Activated naive CD4-positive, alpha-beta T cell treated with anti-CD3 and anti-CD28 coated beads, Interleukin-2, amount 50 U/mL, for 72 hours (primary cell): ENCODE measurements at places on chromosomes 5 and 9. TPM values are rescaled to one million over a fixed set of nuclear protein-coding genes. Genes with fewer than 3 reads are reported as not detected.

- no peak for DNase-seq
Observed at GRCh38 chr5:7220156-7220555, 175.8 kb upstream of the ADCY2 start.

GRCh38 chr5:41598011-41598410, 87.6 kb upstream of the PLCXD3 start:
- DNase-seq, result no peak

DNA sequence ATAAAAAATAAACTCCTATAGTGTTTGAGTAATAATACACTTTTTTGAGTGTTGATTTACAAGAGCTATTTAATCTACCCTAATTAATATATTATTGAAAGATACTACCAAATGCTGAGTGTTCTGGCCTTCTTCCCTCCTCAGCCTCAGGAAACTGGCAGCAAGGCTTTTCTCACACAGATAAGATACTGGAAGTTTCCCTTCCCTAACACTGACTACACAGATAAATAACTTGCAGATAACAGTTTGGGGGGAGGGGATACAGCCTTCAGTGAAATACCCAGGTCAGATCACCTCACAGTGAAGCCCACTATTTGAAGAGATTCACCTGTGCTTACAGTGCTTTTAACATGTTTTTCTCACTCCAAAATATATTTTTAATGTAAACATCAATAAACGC, 1.6 kb upstream of the NIPSNAP3A start:
- no peak for DNase-seq

GRCh38 chr9:133349965-133350616, 2.1 kb downstream of the RPL7A start:
- DNase-seq, result no peak

DNA sequence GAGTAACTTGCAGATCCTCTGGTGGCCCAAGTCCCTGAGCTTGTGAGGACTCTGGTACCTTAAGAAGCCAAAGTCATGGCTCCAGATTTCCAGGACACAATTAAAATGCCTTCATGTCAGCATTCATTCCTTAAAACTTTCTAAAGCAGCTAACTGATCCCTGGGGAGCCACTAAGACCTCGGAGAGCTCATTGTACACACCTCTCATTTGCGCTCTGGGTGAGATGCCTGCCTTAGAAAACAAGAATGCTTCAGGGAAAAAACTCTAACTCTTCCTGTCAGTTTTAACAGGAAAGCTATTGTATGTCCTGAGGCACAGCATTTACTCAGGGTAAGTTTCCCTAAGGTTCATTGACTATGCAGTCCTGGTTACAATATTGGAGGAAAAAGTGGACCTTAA, 285.0 kb downstream of the EFNA5 start:
- DNase-seq, result no peak

DNA sequence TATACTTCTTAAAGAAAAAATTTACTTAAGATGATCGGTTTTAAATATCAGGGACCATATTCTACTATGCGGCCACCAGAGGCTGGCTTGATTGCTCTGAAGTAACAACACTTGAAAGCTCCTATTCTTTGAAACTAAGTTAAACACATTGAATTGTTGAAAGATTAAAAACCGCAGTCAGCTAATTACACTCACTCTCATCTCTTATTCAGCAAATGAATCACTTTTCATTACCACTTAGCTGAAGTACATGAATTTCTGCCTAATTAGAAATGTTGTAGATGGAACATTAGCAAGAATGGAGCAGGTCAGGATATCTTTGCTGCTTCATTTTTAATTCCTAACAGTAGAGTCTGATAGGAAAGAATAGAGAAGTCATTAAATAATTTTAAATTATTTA, 42.3 kb downstream of the LSM11 start:
- no peak for DNase-seq

DNA sequence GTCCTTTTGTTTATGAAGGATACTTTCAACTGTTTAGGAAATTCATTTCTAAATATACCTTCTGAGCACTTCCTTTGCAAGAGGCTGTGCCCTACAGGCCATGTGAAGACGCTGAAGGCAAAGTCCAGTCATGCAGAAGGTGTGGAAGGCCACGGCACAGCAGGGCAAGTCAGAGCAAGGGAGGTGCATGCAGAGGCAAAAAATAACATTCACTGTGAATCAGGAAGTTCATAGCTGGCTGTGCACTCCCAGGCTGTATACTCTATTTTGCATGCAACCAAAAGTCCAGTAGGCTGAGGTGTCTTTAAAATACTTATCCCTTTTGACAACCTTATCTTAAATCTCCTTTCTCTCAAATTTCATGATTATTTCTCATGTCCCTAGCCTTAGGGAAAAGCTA, 50.3 kb downstream of the GNAQ start:
- no peak for DNase-seq

DNA sequence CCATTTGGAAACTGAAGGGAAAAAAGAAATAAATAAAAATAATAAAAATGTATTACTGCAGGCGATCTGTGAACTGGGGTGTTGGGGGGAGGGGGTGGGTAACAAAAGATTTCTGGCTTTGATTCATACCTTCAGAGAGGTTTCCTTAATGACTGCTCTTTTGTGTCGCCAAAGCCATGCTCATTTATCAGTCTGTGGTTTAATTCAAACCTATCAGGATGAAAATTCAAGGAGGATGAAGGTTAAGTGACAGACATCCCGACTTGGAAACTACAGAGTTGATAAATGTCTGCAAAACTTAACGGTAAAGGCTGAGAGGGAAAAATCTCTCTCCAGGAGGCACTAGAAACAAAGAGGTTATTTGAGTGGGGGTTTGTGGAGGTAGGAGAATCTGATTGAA, 278.2 kb downstream of the PSAT1 start:
- DNase-seq, result no peak

- peak; percentile 35 for DNase-seq
Observed at GRCh38 chr5:35830587-35830986, 26.1 kb upstream of the IL7R start.

The PTGS1 gene
- total RNA-seq, result 0.25 TPM

The CATSPER3 gene
- total RNA-seq, result 0.51 TPM

The ANKRD20A1 gene
- 2.1 TPM for total RNA-seq

The LRRC70 gene
- total RNA-seq, result 2.0 TPM

The IL3 gene
- 9.7 TPM for total RNA-seq

The GPR150 gene
- total RNA-seq, result 0.39 TPM
